ENCODE measurements at places on chromosomes 1 and 21.
A peak's percentile ranks its signal among the peaks of the same experiment; 100 is the strongest.

- peak; percentile 22 for DNase-seq
Observed at GRCh38 chr1:6509220-6509918, 17.9 kb upstream of the PLEKHG5 start.

GRCh38 chr21:24899138-24899537, 708.1 kb downstream of the MRPL39 start:
- no peak for DNase-seq

- DNase-seq = peak; percentile 9
Observed at GRCh38 chr1:150695561-150695960, 1.4 kb downstream of the GOLPH3L start.

GRCh38 chr1:45510972-45511527, 10.6 kb downstream of the PRDX1 start:
- DNase-seq = no peak

GRCh38 chr1:9844756-9845155, 21.0 kb upstream of the CLSTN1 start:
- no peak for DNase-seq

DNA sequence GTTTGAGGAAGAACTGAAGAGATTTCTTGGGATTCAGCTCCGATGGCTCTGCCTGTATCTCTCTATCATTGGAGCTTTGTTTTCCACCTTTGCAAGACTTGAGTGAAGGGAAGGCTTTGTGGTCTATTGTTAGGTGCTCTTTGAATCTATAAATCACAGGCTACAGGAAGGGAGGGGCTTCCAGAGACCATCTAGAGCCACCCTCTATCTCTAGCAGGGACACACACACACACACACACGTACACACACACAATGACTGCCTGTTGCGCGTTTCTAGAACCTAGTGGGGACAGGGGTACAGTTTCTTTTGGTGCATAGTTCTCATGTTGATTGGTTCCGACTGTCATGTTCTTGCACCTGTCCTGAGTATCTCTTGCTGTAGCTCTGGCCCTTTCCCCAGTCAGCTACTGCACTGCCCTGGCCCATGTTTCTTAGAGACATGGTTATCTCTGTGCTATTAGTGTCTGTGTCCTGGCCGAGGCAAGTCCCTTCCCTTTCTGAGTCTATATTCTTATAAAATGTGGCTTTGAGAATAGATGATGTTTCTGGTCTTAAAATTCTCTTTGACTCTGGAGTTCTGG, 60.7 kb downstream of the MAN1C1 start:
- DNase-seq = no peak

- peak; percentile 65 for DNase-seq
Observed at GRCh38 chr1:235093696-235094592, 34.7 kb downstream of the TOMM20 start.

DNA sequence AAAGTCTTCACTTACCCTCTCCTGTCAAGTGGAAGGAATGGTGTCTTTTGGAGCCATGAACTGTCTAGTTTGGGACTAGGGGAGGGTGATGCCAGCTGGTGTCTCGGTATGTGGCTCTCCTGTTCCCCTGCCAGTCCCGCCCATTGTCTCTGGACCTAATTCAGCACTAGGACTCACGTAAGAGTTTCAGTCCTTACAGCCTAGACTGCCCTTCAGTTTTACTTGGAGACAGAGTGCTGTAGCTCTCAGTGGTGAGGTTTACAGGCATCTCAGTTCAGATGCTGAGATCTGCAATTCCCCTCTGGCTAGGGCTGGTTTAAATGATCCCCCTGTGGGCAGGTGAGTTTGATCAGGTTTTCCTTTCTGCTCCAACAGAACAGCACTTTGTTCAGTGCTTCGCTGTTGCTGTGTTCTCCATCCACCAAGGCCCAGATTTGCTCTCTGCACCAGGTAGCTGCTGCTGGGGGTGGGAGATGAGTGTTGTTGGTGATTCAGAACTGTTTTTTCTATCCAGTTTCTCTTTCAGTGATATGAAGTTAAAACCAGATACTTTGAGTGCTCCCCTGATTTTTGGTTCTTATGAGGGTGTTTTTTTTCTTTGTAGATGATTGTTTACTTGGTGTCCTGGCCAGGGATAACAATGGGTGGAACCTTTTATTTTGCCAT, 198.3 kb upstream of the RNPC3 start:
- DNase-seq = no peak

DNA sequence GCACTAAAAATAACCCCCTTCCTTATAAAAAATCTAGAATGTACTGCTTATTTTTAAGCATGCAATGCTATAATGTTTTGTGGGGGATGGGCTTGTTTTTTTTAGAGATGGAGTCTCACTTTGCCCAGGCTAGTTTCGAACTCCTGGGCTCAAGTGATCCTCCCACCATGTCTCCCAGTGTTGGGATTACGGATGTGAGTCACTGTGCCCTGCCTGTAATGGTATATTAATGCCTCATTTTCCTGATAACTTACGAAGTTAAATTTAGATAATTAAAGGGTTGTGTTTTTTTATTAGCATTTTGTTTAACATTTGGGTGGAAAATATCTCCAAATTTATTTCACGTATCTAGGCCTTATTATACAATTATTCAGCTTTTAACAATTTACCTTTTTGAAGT, 6.5 kb downstream of the RNF11 start:
- DNase-seq = no peak

GRCh38 chr1:94013367-94013878, 104.2 kb upstream of the GCLM start:
- DNase-seq = no peak

DNA sequence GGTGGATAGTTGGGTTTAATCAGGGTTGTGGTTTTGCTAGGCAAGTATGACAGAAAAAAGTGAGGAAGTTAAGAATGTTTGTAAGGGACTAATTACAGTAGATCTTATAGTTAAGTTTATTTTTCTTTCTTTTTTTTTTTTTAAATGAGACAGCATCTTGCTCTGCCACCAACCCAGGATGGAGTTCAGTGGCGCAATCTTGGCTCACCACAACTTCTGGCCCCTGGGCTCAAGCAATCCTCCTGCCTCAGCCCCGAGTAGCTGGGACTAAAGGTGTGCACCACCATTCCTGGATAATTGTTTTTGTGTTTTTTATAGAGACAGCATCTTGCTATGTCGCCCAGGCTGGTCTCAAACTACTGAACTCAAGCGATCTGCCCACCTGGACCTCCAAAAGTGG, 41.7 kb downstream of the EYA3 start:
- DNase-seq = no peak

DNA sequence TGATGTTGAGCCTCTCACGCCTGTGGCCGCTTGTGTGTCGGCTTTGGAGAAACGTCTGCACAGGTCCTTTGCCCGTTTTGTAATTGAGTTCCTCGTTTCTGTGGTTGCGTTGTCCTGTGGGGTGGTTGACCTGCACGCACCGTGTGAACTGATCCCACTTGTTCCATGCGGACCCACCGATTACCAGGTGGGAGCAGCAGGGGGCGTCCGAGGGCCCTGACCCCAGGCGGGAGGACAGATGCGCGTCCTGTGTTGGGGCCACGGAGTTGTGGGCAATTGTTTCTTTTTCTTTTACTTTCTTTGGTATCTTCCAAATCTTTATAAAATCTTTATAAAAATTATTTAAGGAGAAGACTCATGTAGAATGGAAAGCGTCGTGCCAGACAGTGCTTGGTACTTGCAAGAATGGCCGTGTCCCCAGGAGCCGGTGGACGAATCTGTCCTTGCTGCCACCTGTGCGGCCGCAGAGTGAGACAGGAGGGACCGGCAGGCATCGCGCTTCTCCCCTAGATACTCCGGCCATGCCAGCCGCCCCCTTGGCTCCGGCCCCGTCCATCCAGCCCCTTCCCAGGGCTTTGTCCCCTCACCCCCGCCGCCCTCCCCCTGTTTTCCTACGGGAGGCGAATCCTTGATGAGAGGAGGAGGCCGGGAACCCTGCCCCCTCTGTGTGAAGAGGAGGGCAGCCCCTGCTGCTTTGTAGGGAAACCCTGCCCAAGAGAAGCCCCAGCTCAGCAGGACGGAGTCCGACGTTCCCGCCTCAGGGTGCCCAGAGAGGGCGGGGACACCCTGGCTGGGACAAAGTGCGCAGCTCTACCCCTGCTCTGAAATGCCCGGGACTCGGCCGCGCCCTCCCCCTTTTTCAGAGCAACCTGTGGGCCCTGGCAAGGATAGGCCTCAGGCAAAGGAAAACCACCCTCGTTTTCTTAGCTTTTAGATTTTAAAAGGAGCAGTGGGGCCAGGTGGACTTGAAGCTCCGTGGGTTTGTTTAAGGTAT, 41.7 kb downstream of the PRKCZ start:
- peak; percentile 42 for DNase-seq

- DNase-seq = no peak
Observed at GRCh38 chr1:173529106-173529505, 52.0 kb downstream of the PRDX6 start.

DNA sequence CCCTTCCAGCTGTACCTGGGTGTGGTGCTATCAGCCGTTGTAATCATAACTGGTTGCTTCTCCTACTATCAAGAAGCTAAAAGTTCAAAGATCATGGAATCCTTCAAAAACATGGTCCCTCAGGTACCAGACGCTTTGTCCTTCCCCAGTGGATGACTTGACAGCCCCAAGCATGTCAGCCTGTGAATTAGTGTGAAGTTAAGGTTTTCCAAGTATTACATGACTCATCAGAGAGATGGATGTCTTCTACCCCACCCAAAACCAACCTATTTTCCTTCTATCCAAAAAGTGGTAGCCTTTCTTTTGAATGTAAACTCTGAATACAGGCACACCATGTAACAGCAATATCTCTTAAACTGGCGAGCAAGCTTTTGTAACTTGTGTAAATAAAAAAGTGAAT, 15.1 kb downstream of the ATP1A1 start:
- no peak for DNase-seq

GRCh38 chr1:230392536-230392909, 33.6 kb downstream of the PGBD5 start:
- DNase-seq = no peak

- no peak for DNase-seq
Observed at GRCh38 chr1:42950116-42950481, 8.6 kb downstream of the SLC2A1 start.

DNA sequence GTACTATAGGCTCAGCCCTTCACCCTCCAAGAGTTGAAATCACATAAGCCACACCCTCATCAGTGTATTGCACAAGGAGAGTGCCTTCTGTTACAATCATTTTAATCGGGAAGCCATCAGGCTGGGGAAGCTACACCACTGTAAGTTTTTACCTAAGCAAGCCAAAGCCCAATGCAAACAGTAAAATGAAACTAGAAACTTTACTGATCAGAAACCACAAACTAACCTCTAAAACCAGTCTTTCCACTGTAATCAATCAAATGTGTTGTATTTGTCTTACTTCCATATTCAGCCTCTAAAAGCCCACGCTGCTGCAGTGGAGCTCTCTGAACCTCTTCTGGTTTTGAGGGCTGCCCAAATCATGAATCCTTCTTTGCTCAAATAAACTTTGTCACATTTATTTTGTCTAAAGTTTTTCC, 26.2 kb downstream of the CAPN8 start:
- peak; percentile 40 for DNase-seq

GRCh38 chr1:11967028-11967547, 13.2 kb upstream of the MFN2 start:
- DNase-seq = peak; percentile 55

Measured in inflammatory macrophage treated with lipopolysaccharide for 4 hours (primary cell).